Psoas muscle (tissue), 8 donors: ENCODE measurements at places on chromosomes 3 and 15. TPM values are rescaled to one million over a fixed set of nuclear protein-coding genes. Genes with fewer than 3 reads are reported as not detected.

GRCh38 chr3:181329024-181329423 is 339.5 kb upstream of the DNAJC19 start:
- DNase-seq, result no peak

DNA sequence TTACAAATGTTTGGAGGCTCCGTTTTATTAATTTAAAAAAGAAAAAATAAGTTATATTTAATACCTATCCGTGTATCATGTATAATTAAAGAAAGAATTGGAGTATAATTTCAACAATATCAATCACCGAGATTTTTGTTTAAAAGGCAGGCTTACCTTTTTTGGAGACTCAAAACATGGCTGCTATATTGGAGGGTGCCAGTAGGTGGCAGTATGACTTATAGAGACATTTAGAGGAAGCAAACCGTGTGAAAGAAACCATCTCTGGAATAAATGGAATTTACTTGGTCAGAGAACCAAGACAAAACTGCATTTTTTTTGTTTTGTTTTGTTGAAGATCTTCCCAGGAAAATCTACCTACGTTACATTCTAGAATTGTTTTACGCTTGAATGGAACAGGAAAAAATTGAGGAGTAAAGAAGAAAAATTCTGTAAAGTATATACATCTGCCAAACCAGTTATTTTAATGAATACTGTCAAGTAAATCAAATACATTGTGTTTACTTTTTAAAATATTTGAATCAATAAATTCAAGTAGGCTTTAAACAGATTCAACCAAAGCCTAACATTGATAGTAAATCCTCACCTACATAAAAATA is 802.6 kb upstream of the ALCAM start:
- no peak for DNase-seq

Gene SLC2A2
- total RNA-seq, result not detected

DNA sequence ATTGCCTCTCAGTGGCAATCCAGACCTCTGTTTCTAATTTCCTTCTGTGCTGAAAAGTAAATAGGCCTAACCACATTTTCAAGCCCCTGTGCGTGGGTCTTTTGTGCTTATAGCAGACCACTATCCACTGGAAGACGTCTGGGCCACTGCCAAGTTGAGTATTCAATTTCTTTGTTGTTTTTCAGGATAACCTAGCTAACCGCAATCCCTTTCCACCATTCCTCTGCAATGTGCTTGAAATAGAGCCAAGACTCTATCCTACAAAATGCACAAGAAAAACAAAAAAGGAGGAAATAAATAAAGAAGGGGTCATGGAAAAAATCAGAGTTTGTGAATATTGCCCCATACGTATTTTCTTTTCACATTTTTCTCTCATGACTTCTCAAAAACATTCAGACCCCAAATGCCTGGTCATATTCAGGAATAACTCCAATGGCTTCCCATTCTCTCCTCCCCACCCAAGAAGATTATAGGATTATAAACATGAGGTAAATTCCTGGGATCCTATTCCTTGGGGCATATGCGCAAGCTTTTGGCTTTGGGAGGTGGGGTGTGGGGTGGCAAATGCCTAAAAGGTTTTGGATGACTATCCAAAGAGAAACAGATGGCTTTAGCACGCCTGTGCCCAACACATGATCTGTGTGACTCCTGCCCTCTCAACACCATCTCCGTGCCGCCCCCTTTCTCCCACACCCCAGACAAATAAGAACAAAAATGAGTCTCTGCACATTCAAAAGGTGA is 217.9 kb upstream of the THBS1 start:
- DNase-seq, result no peak

DNA sequence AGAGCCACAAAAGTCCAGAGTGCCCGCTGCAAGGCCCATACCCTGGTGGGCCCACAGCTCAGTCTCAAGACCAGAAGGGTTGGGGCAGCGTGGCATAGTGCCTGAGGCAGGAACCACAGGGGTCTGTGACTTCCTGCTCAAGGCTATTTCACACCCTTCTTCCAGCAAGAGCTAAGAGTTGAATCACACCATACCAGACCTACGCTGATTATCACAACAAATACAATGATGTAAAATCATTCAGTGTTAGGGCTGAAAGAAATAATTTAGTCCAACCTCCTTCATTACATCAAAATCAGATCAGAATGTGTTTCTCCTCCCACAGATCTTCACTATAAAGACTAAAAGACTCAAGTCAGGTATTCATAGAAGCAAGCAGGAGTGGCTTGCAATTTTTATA is 27.8 kb upstream of the ST8SIA2 start:
- DNase-seq, result no peak

DNA sequence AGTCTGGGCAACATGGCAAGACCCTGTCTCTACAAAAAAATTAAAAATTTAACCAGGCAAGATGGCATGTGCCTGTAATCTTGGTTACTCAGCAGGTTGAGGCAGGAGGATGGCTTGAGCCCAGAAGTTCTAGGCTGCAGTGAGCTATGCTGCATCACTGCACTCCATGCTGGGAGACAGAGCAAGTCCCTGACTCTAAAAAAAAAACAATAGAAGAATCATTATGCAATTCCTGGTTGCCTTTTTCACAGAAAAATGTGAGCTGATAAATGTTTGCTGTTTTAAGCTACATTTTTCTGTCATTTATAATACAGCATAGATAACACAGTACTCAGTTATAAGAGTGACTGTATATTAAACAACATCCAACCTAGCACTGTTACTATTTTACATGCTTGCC is 148.8 kb downstream of the SCAPER start:
- no peak for DNase-seq

DNA sequence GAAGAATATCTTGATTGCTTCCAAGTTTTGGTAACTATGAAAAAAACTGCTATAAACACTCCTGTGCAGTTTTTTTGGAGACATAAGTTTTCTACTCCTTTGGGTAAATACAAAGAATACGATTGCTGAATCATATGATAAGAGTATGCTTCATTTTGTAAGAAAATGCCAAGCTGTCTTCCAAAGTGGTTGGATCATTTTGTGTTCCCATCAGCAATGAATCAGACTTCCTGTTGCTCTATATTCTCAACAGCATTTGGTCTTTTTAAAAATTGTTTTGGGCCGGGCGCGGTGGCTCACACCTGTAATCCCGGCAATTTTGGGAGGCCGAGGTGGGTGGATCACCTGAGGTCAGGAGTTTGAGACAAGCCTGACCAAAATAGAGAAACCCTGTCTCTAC is 14.5 kb downstream of the BTD start:
- no peak for DNase-seq

GRCh38 chr15:82127581-82127980 is 81.8 kb upstream of the MEX3B start:
- no peak for DNase-seq

Gene EFHB
- not detected for total RNA-seq
